T-helper 9 cell (primary cell): ENCODE measurements at places on chromosomes 7 and 10.

- no peak for DNase-seq
Observed at GRCh38 chr7:92586403-92586802, 3.8 kb downstream of the FAM133B start.

- DNase-seq = no peak
Observed at GRCh38 chr10:60207894-60208293, 181.8 kb downstream of the ANK3 start.

DNA sequence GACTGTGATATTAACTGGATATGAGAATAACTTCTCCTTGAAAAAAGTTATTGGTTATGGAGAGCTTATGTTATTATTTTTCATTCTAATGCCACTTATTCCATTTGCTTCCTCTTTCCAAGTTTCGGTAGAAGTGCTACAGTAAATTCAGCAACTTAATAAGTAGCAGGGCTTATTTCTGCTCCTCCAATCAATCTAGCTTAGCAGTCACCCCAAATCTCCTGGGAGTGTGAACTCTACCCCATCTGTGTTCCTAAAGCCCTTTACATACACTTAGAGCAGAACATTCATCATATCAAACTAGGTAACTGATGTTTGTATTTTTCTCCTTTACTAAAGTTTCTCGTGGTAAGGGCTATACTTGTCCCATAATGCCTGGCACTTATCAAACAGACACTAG lies 8.7 kb downstream of the ARL3 start:
- DNase-seq = no peak

DNA sequence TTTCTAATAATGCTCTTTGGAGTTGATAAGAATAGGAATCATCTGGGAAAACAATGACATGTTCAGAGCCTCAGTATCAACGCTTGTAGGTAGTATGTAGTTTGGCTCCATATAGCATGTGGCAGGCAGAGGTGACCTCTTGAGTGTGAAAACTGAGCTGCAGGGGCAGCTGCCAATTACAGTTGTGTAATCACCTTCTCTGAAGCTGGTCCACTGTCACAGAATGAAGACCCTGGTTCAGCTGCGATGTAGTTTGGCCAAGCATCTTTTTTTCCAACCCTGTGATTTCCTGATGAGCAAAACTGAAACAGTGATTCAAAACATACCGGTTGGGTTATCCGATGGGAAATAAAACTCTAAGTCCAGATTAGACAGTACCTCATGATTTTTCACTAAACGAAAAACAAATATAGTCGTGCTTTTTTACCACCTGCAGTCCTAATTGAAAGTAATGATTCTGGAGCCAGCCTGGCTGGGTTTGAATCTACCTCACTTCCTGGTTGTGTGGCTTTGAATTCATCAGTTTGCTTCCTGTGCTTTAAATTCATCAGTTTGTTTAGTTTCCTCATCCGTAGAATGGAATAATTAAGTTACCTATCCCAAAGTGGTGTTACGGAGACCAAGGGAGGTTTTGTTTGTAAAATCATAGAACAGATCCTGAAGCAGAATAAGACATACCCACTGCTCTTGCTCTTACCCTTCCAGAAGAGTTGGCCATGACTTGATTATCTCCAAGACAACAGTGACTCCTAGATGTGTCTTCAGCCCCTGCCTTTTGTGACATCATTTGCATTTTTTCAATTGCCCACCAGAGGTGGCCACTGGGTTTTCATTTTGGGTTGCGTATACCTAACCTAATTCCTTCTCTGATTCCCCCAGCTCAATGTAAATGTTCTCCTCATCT lies 87.4 kb downstream of the CELF2 start:
- DNase-seq = no peak

DNA sequence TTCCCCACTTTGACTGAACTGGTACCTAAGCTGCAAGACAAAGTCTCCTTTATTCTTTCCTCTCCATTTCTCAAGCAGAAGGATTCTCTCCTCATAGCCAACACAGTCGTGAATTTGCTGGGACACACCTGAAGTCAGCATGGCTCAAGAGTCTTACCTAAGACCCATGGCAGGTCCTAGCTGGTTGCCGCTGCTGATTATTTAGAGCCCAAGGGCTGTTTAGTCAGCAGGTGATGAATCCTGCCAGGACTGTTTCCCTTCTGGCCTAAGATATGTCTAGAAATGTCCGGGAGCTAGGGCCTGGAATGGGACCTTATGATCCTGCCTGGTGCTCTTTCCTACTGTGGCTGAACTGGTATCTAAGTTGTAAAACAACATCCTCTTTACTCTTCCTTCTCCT lies 82.8 kb downstream of the AHCYL2 start:
- DNase-seq = no peak

GRCh38 chr7:67655168-67655567 lies 658.5 kb downstream of the TYW1 start:
- no peak for DNase-seq

DNA sequence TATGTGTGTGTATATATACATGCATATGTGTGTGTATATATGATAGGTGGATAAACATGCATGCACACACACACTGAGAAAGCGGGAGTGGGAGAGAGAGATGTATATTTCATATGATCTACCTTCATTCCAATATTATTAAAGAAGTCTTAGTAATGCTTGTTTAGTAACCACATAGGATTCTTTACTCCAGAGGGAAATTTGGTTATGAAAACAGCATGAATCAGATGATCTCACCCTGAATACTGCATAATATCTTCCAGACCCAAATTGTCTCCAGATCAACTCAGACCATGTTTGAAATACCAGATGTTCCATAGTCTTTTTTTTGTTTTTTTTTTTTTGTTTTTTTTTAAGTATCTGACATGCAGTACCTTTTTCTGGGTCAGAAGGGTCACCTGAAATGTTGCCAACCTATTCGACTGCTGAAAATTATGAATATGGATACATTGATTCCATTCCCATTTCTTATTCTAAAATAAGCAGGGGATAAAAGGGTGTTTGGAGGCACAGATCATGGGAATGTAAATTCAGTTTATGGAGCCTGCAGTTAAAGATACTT lies 17.4 kb downstream of the TES start:
- DNase-seq = no peak

DNA sequence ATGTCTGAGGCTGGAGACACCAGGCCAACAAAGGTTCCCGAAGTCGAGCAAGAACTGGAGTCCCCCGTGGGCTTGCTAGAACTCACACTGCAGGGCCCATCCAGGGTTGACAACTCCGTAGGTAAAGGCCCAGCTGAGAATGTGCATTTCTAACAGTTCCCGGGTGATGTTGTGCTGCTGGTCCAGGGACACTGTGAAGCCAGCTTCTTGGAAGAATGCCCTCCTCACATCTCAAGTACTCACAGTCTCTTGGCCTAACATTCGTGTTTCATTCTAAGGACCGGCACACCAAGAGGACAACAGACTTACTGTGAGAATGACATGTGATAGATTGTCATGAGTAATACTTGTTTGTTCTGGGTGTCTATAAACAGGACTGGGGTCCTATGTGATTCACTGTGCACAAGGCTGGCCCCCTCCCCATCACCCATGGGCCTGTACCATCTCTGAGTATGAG lies 682.3 kb upstream of the IGFBP3 start:
- DNase-seq = no peak
